HL-60 (cell line): ENCODE measurements at places on chromosomes 2 and 18.
A peak's percentile ranks its signal among the peaks of the same experiment; 100 is the strongest.

- DNase-seq: no peak
These were observed 38.8 kb downstream of the NCAPH start for GRCh38 chr2:96374211-96374951.

GRCh38 chr2:49715597-49715996 lies 561.3 kb upstream of the FSHR start:
- no peak for DNase-seq

GRCh38 chr2:1675633-1676032 lies 68.7 kb downstream of the PXDN start:
- no peak for DNase-seq

- peak; percentile 4 for DNase-seq
These were observed 82.6 kb downstream of the PKP4 start for GRCh38 chr2:158539176-158540005.

- DNase-seq: no peak
These were observed 100.2 kb upstream of the ID2 start for GRCh38 chr2:8581601-8582041.

GRCh38 chr18:75247611-75248421 lies 37.2 kb downstream of the TSHZ1 start:
- no peak for DNase-seq

DNA sequence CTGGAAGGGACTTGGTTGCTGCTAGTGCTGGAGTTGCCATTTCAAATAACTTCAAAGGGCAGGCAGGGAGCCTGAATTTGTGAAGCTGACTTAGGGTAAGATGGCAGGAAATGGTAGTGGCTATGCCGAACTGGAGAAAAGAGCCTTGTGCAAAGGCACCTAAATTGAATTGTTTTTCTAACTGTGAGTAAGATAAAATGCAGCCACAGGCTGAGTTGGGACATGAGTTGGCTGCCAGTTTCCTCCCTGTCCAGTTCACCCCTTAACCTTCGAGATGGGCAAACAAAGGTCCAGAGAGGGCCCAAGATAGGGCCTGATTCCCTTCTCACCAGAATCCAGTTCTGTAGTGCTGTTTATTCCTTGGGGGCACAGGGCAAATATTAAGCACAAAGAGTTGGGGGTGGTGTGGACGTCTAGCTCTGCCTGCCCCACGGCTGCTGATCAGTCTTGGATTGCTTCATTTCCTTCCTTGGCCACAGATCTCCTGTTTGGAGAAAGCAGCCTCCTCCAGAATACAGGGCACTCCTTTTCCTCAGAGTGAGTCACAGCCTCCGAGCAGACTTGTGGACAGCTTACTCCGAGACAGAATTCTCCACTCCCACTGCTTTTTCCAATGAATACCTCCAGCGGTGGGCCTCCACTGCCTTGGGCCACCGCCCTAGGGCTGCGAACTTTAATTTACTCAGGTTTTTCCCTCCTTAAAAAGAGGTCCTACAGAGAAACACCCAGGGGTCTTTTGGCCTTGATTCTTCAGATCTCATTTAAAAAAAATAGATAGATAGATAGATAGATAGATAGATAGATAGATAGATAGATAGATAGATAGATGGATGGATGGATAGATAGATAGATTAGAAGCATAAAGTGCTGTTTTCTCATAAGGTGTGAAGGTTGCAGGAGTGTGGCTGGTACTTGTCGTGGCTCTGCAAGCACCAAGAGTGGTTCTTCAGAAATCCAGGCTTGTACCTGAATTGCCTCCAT lies 18.4 kb upstream of the SLC20A1 start:
- peak; percentile 71 for DNase-seq

DNA sequence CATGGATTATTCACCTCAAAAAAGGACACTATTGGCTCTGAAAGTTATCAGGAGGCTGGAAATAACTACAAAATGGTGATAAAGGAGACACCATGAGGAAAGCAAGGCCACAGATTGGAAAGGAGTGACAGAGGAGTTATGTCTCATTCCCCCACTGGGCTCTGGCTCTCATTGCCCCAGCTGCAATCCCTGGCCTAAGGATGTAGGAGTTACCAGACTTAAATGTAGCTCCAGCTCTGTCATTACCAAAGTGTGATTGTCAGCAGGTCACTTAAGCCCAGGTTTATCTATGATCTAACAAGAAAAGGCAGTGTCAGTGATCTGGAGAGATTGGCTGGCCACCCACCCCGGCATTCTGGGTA lies 1228.2 kb upstream of the DDX18 start:
- no peak for DNase-seq
